Heart left ventricle (tissue), 16 donors: ENCODE measurements at places on chromosomes 13 and 19. TPM values are rescaled to one million over a fixed set of nuclear protein-coding genes. Genes with fewer than 3 reads are reported as not detected.

The LATS2 gene
- 23.9 TPM for total RNA-seq

The KLK11 gene
- total RNA-seq: not detected

The FSD1 gene
- not detected for total RNA-seq

The SIGLEC5 gene
- total RNA-seq: not detected

The MISP3 gene
- total RNA-seq: 5.7 TPM

GRCh38 chr13:110916301-110917142 is 1.7 kb upstream of the ANKRD10 start:
- peaks cover 18% of the 10 kb centered on the region for H3K4me1 ChIP-seq
- peak overlapping the region; percentile 96 for H3K4me3 ChIP-seq
- no peaks in the 10 kb centered on the region for H3K36me3 ChIP-seq
- peak overlapping the region; percentile 99 for H3K27ac ChIP-seq
- no peaks in the 10 kb centered on the region for H3K27me3 ChIP-seq
- no peak for DNase-seq

- H3K27me3 ChIP-seq: no peaks in the 10 kb centered on the region
- no peak overlapping the region for H3K27ac ChIP-seq
- H3K4me1 ChIP-seq: no peaks in the 10 kb centered on the region
- H3K36me3 ChIP-seq: no peaks in the 10 kb centered on the region
- H3K4me3 ChIP-seq: no peak overlapping the region
Observed at GRCh38 chr13:106425661-106426060, 109.8 kb downstream of the EFNB2 start.

GRCh38 chr13:44317752-44318151 is 55.9 kb upstream of the SERP2 start:
- H3K4me3 ChIP-seq: no peak overlapping the region
- no peak overlapping the region for H3K27ac ChIP-seq
- DNase-seq: no peak
- no peaks in the 10 kb centered on the region for H3K36me3 ChIP-seq
- no peaks in the 10 kb centered on the region for H3K4me1 ChIP-seq

DNA sequence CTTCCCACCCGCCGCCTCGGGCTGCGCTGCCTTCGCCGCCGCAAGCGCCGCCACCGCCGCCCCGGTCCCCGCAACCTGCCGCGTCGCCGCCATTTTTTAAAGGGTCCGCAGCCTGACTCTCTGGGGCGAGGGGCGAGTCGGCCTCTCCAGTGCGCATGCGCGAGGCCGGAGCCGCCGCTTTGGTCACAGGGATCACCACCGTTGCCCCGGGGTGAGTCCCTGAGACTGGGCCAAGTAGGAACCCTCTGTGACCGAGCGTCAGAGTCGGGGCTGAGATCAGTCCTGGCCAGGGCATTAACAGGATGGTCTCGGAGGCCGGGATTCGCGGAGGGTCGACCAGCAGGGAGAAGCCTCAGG is 42.6 kb downstream of the ZNF146 start:
- H3K27me3 ChIP-seq: no peaks in the 10 kb centered on the region
- no peak overlapping the region for H3K27ac ChIP-seq

GRCh38 chr19:42078058-42078457 is 2.1 kb downstream of the ZNF574 start:
- H3K4me1 ChIP-seq: peaks cover 26% of the 10 kb centered on the region
- peaks cover 42% of the 10 kb centered on the region for H3K36me3 ChIP-seq
- no peaks in the 10 kb centered on the region for H3K27me3 ChIP-seq
- H3K27ac ChIP-seq: no peak overlapping the region
- DNase-seq: no peak

- H3K4me3 ChIP-seq: no peak overlapping the region
- no peaks in the 10 kb centered on the region for H3K36me3 ChIP-seq
- no peak overlapping the region for H3K27ac ChIP-seq
- H3K27me3 ChIP-seq: peaks cover 14% of the 10 kb centered on the region
Observed at GRCh38 chr19:19630426-19630825, 2.4 kb upstream of the LPAR2 start.

GRCh38 chr13:60111691-60112090 is 52.0 kb downstream of the DIAPH3 start:
- H3K27ac ChIP-seq: no peak overlapping the region
- no peaks in the 10 kb centered on the region for H3K4me1 ChIP-seq
- no peak overlapping the region for H3K4me3 ChIP-seq
- H3K27me3 ChIP-seq: no peaks in the 10 kb centered on the region

DNA sequence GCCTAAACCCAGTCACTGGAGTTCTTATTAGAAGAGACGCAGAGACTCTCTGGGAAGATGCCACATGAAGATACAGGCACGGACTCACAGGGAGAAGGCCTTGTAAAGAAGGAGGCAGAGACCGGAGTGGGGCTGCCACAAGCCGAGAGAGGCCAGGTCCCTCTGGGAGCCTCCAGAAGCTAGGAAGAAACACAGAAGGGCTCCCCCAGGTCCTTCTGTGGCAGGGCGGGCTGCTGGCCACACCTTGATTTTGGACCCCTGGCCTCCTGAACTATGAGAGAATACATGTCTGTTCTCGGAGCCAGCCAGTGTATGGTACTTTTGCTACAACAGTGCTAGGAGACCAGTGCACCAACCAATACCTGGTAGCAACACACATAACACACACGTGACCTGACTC is 140.1 kb upstream of the SPACA7 start:
- no peaks in the 10 kb centered on the region for H3K27me3 ChIP-seq
- no peak for DNase-seq
- H3K4me1 ChIP-seq: no peaks in the 10 kb centered on the region
- no peak overlapping the region for H3K4me3 ChIP-seq
- no peak overlapping the region for H3K27ac ChIP-seq

DNA sequence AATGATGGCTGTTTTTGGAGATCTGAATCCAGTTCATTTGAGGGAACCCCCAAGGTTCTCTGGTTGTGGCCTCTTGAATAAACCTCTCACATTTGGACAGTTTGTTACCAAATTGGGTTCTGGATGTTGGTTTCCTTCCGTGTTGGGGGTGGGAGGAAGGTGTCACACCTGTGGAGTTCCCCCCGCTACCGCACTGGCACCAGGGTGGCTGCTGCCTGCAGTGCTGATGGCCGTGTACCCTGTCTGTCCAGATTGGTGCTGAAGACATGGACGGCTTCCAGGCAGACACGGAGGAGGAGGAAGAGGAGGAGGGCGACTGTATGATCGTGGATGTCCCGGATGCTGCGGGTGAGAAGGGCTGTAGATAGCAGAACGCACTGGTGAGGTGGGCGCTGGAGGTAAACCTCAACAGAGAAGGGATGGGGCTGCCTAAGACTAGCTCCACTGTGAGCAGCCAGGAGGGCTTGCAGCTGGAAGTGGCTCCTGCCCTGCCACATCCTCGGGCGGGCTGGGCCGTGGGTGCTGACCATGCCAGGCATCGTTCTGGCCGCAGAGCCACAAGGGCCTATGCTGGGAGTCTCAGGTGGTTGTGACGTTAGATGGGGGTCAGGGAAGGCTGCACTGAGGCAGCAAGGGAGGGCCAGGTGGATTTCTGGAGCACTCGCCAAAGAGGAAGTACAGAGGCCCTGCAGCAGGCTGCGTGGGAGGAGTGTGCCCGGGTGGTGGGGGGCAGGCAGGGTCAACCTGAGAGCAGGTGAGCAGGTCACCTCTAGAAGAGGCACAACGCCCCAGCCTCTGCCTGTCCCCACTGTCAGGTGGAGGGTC is 15.4 kb downstream of the UBXN6 start:
- no peak overlapping the region for H3K4me3 ChIP-seq
- no peaks in the 10 kb centered on the region for H3K4me1 ChIP-seq
- no peak overlapping the region for H3K27ac ChIP-seq
- DNase-seq: no peak

DNA sequence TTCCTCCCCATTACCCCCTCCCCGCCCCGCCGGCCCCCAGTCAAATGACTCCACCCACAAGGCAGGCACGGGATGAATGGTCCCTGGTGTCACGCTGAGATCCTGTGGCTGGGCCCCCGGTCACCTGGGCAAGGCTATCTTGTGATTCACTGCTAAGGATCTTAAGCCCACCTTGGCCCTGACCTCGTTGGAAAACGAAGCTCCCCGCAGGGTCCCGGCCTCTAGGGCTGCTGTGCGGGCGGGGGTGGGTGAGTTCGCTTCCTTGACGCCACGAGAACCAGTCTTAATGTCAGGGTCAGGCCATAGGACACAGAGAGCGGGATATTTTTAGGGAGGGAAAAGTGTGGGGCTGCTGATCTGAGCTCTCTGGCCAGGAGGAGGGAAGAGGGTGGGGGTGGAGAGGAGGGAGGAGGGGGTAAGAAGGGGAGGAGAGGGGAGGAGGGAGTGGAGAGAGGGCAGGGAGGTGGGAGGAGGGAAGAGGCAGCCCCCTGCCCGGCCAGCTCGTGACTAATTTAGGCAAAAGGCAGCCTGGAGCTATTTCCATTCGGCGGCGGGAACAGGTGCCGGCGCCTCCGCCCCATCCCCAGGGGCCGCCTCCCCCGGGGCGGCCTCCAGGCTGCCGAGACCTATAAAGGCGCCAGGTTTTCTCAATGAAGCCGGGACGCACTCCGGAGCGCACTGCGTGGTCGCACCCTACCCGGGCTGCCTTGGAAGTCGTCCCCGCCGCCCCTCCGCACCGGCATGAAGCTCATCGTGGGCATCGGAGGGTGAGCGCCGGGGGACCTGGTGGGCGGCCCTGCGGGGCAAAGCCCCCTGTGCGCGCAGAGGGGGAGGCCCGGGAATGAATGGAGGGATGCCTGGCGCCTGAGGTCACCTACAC is at the start of gene NMRK2:
Gene NMRK2 (plus strand): TSS at position 139 of the 880 bp plus-strand sequence. CDS start 603 bp downstream, at position 742.
- DNase-seq: peak; percentile 89
- no peaks in the 10 kb centered on the region for H3K27me3 ChIP-seq

GRCh38 chr19:18667531-18668251 is 15.8 kb upstream of the CRTC1 start:
- no peaks in the 10 kb centered on the region for H3K27me3 ChIP-seq
- no peaks in the 10 kb centered on the region for H3K36me3 ChIP-seq
- DNase-seq: no peak
- H3K4me1 ChIP-seq: no peaks in the 10 kb centered on the region

DNA sequence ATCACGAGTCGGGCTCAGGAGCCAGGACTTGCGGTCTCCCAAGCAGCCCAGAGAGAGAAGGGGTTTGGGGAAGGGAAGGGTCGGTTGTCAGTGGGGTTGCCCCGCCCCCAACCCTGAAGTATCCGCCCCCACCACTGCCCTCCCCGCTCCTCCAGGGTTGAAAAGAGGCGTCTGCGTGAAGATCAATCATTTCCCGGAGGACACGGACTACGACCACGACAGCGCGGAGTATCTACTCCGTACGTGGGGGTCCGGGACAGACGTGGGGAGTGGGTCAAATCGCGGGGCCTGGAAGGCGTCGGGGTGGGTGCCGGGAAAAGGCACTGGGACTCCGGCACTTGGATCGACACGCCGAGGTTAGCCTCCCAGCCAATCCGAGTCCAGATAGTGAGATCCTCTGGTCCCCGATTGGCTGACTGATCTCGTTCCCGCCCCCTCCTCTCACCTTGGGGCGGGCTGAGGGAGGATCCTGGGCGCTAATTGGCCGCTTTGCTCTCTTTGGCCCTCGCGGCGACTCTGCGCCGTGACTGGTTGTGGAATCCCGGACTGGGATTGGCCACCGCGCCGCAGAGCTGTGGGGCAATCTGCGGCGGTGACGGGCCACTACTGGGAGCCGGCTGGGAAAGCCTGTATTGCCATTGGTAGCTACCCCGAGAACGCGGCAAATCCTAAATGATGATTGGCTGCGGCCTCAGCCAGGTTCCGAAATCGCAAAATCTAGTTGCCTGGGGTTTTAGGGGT is 13.3 kb upstream of the CACNG6 start:
- peaks cover 37% of the 10 kb centered on the region for H3K4me1 ChIP-seq
- H3K27ac ChIP-seq: no peak overlapping the region
- no peaks in the 10 kb centered on the region for H3K36me3 ChIP-seq
- H3K4me3 ChIP-seq: peak overlapping the region; percentile 41
- DNase-seq: peak; percentile 62
- H3K27me3 ChIP-seq: peaks cover 22% of the 10 kb centered on the region

DNA sequence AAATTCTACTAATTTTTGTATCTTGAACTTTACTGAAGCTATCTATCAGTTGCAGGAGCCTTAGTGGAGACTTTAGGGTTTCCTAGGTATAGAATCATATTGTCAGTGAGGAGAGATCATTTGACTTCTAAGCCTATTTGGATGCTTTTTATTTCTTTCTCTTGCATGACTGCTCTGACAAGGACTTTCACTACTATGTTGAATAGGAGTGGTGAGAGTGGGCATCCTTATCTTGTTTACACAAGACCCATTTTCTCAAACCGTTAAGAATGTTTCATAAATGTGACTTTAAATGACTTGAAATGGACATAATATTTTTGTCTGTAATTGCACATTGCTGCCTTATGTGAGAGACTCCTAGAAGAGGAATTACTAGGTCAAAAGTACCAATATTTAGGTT is 17.9 kb upstream of the CSNK1A1L start:
- no peak overlapping the region for H3K27ac ChIP-seq
- H3K4me3 ChIP-seq: no peak overlapping the region
